ENCODE measurements at places on chromosomes 2 and 18.

DNA sequence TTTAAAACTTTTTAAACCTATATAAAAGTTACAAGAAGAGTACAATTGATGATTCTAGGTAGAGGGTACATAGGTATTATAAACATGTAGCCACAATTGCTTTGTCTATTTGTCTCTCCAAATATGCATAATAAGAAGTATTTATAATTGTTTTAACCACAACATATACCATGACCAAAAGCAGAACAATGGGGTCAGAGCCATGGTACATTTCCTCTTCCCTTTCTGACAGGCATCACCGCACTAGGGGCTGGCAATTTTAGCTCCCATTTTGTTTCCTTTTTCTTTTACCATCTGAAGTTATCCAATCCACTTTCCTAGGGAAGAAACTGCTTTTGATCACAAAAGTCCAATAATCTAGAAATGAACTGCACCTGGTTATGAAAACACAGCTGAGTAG, 49.3 kb downstream of the TMX3 start:
- no peak for DNase-seq

- no peak for DNase-seq
Observed at GRCh38 chr2:42368817-42369531, 8.0 kb upstream of the COX7A2L start.

DNA sequence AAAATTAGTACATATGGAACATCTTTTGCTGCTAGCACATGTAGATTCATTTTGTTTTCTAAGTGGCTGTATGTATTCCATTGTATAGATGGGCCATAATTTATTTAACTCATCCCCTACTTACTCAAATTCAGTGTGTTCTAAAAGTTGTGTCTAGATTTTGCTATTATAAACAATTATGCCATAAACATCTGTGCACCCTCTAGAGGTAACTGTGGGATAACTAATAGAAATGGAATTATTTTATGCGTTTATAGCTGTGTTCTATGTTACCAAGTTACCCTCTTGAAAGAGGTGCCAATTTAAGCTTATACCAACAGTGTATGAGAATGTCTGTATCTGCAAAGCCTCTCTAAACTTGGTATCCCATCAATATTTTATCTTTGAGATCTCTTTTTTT, 100.4 kb downstream of the MMADHC start:
- DNase-seq: no peak

DNA sequence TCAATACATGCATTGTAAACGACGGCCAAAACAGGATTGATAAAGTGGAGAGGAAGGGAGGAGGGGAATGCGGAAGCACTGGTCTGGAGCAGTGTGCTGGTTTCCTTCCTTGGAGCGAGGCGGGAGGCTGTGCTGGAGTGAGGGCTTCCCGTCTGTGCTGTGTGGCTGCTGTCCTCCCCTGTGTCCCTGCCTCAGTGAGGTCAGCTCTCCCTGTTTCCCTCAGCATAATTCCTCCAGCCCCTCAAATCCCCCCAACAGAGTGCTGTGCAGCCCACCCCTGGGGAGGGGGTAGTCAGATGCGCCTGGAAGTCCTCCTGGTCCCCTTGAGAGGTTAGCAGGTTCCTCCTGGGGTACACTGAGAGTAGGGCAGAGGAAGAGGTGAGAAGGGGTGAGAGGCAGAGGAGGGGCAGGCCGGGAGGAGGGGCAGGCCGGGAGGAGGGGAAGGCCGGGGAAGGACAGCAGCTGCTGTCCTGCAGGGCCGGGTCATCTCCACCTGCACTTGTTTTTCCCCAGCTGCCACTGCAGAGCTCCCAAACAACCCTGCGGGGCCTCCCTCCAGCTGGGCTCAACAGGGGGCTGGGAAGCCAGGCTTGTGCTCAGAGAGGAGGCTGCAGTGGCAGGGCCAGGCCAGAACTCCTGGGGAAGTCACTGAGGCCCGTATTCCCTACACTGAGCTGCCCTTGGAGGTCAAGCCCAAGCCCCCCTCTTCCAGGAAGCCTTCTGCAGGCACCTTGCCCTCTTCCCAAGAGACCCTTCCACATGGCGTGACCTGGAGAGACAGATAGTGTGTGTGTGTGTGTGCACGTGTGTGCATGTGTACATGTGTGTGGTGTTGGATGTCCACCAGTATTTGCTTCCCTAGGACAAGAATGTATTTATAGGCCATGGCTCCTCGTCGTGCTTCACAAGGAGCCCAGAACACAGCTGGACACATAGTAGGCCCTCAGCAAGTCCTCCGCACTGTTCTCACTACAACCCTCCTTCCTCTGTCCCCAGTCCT, 13.2 kb upstream of the ATP6V1B1 start:
- no peak for DNase-seq

DNA sequence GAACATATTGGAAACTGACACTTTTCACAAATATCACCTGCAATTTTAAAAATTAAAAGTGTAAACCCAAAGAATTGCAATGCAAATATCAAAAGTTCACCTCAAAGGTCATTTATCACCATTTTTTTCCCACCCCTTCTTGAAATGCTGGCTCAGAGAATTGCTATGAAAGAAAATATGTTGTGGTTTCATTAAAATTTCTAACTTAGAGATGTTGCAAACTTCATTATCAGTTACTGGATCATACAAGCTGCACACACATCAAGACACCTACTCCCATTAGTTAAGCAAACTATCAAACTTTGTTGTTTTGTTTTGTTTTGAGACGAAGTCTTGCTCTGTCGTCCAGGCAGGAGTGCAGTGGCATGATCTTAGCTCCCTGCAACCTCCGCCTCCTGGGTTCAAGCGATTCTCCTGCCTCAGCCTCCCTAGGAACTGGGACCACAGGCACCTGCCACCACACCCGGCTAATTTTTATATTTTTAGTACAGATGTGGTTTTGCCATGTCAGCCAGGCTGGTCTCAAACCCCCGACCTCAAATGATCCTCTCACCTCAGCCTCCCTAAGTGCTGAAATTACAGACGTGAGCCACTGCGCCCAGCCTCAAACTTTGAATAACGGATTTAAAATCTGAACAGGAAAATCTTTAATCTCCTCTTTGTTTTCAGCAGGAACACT, 37.0 kb downstream of the STK39 start:
- DNase-seq: no peak

GRCh38 chr2:221502270-221503010, 69.7 kb downstream of the EPHA4 start:
- DNase-seq: no peak

DNA sequence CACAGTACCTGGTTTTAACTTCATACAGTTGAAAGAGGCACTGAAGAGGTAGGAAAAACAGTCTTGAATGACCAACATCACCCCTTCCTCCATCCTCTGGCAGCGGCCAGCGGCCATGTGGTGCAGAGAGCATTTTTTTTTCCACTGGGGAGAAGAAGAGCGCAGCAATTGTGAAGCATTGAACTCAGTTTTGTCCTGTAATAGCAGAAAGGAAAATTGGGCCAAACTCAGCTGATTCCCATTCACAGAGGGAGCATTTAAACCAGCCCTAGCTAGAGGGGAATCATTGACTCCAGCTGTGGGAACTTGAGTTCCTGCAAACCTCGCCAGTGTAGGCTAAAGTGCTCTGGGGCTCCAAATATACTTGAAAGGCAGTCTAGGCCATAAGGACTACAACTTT, 316.6 kb upstream of the CHST9 start:
- DNase-seq: no peak

DNA sequence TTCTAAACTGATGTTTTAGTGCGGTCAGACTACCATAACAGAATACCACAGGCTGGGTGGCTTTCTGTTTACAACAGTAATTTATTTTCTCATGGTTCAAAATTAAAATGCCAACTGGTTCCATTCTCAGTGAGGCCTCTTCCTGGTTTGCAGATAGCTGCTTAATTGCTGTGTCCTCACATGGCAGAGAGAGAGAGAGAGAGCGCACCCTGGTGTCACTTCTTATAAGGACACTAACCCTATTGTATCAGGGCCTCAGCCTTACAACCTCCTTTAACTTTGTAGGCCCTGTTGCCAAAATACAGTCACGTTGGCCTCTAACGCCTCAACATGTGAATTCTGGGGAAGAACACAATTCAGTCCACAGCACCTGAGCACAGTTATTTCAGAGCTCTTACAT, 37.5 kb upstream of the ZNF385B start:
- DNase-seq: peak; percentile 78

GRCh38 chr2:86807468-86808275, 17.0 kb upstream of the CD8A start:
- peak; percentile 73 for DNase-seq

Measured in MM.1S (cell line).